ENCODE measurements at places on chromosomes 3 and 15.
A peak's percentile ranks its signal among the peaks of the same experiment; 100 is the strongest.

GRCh38 chr3:100899440-100900091 lies 93.7 kb downstream of the ABI3BP start:
- no peak for DNase-seq

DNA sequence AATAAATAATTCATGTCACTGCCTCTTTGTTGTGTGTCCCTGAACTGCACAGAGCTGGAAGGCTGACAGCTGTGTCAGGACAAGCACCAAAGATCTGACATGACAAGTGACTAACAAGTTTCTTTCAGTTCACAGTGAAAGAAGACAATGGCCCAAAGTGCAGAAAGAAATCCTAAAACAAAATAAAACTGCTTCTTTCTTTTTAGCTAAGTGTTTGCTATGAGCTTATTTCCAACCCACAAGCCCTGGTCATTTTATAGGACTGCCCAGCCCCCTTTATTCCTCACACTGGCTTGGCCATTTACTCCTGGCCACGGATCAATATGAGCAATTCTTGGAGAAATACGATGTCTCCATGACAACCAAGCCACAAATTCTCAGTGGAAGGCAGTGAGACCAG lies 238.5 kb downstream of the WDR72 start:
- no peak for DNase-seq

GRCh38 chr15:38070778-38071177 lies 136.3 kb downstream of the TMCO5A start:
- no peak for DNase-seq

DNA sequence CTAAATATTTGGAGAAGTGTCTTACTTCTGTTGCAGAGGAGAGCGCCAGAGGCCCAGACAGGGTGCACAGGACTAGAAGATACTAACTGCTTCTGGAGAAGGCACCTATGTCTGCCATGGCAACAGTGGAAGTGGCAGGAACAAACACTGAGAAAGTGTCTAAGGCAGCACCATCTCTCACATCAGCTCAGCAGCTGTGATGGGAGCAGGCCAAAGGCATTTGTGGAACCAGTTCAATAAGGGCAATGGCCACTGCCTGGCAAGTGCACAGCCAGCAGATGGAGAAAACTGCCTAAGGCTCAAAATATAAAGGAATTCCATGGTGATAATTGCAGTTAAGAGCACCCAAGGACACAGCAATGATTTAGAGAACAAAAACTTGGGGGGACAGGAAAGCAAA lies 563.0 kb upstream of the CCDC54 start:
- DNase-seq = peak; percentile 13

DNA sequence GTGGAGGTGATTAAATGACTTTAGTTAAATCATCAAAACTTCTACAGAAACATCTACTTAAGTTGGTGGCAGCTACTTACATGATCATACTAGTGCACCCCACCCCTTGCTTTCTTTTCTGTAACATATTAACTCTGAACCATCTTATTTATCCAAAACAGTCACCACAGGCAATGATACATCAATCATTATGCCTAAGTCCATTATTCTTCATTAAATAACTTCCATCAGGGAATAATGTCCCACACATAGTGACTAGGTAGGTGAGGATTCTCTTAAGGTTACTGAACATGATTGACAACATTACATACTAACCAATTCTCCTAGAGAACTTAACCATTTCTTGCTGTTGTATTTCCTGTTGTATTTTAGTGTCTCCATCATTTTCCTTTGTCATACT lies 210.2 kb downstream of the NR1D2 start:
- no peak for DNase-seq

DNA sequence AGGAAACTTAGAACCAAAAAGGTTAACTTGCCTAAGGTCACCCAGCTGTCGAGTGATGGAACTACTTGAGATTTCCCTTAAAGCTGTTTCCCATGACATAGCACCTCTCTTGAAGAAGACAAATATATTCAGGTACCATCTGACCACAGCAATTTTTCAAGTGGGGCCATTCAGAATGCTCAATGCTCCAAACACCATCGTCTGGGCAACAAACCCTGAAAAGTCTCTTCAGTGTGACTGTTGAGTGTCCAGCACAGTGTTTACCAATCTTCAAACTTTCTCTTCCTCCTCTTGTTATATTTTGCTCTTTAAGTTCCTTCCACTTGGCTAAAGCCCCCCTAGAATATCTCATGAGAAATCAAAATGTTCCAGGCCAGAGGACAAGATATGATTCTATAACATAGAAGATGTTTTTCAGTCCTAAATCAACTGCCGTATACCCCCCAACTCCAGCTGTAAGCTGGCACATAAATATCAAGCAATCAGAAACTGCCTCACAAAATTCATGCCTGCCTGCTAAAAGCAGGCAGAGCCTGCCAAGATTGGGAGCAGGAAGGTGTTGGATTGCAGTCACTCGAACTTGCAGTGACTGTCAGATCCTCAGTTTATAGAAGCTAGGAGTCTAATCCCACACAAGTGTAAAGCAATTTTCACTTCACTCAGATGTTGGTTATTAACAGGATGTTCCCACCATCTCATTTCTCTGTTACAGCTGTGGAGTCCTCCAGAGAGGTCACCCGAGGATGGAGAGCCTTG lies 230.5 kb upstream of the MRPL3 start:
- no peak for DNase-seq

DNA sequence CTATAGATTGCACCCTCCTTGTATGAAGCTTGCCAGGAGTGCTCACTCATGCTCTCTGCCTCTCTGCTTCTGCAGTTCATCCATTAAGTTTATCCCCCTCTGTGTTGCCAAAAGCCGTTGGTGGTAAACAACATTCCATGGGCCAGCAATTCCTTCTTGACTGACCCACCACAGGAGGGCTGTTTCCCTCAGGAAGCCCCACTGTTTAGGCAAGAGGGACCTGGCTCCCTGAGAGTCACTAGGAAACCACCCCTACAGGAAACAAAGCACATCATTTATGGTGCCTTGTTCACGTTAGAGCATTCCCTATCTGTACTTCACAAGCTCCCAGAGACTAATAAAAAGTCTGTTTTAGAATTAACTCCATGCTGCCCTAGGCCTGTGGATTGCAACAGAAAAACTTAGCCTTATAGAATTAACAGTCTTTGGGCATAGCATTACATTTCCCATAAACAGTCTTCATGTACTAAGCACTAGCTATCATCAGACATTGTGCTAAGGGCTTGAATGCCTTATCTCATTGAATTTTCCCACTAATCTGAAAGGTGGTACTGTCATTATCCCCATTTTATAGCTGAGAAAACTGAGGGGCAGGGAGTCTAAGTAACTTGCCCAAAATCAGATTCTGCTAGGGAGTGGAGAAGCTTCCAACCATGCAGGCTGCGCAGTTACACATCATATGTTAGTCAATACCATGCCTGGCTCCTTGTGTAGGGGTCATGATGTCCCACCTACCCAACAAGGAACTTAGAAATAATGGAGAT lies 149.9 kb downstream of the SHQ1 start:
- no peak for DNase-seq

- no peak for DNase-seq
These were observed 10.8 kb downstream of the TBC1D21 start for GRCh38 chr15:73884159-73884558.

DNA sequence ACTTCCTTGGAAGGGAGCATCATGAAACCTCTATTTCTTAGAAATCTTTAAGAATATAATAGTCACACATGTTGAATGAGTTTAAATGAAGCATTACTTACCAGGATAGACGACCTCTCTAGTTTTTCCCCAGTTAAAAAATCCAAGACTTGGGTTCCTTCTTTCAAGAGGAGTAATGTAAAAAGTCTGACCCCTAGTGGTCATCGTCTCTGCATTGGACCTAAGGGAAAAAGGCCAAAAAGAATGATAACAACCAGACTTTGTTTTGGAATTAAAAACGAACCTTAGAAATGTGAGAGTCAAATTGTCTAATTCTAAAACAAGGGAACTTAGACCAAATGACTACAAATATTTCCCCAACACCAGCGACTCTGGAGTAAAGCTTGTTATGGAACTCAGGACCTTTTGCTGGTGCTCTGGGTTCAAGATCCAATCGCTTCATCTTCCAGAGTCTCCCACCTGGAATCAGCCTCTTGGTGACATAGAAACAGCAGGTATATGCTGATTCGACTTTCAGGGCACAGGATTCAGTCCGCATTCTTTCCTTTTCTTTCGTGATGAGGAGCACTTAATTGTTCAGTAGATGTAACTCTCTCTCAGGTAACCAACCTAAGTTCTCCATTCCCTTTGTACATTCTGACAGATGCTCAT lies 214.8 kb upstream of the TPRG1 start:
- no peak for DNase-seq

- DNase-seq = no peak
These were observed 180.2 kb downstream of the SEMA6D start for GRCh38 chr15:47897525-47897924.

DNA sequence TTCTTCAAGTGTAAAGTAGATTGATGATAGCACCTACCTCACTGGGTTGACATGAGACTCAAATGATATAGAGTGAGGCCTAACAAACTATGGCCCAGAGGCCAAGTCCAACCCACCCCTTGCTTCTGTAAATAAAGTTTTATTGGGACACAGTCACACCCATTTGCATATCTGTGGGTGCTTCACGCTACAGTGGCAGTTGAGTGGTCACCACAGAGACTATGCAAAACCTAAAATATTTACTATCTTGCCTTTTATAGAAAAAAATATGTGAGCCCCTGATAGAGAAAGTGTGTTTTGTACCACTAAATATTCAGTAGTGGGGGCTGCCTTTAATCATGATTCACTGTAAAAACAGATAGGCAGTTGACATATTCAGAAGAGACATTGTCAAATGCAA lies 38.0 kb downstream of the ACAN start:
- DNase-seq = no peak

- DNase-seq = no peak
These were observed 12.4 kb upstream of the GREM1 start for GRCh38 chr15:32705446-32705845.

DNA sequence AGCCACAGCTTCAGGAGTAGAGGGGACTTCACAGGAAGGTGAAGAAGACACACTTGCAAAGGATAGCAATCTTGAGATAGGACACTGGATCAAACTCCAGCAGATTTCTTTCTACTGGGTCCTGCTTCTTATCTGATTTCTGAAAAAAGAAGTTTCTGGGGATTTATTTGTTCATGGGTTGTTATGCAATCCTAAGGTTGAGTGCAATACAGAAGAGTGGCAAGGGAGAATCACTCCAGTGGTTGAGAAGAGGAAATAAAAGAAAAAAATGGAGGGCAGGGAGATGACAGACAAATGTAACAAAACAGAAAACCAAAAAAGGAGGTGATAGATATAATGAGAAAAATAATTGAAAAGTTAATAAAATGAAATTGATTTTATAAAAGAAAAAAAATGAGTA lies 858.3 kb downstream of the TUSC7 start:
- no peak for DNase-seq

DNA sequence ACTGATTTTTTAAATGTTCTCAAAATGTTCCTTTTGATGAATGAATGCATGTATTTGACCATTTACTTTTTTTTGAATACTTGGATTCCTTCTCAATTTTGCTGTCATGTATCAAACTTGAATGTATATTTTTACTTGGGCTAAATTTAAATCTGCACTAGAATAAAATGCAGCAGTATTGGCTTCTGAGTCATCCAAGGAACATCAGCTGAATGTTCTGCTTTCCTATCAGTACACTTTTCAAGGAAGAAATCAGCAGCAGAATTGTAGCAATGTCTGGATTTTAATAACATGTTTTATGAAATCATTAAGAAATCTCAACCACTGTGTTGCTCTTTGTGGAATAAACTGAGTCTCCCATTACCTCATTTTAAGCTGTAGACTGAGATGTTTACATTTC lies 57.0 kb upstream of the COL6A6 start:
- no peak for DNase-seq

DNA sequence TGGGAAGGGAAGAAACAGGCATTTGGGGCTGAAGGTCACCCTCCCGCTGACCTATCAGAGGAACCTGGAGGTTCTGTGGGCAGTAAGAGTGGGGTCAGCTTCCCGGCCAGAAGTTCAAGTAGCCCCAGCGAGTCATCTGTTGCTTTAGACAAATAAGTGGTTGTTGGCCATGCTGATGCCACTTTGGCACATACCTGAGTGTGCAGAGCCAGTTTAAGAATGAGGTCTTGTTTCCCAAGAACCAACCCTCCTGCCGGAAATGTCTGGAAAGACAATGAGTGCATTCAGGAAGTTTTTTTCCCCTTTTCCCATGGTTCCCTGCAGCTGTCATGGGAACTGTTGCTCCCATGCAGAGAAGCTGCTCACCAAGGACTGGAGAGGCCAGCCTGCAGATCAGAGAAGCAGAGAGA lies 166.7 kb downstream of the ZNF621 start:
- DNase-seq = no peak

DNA sequence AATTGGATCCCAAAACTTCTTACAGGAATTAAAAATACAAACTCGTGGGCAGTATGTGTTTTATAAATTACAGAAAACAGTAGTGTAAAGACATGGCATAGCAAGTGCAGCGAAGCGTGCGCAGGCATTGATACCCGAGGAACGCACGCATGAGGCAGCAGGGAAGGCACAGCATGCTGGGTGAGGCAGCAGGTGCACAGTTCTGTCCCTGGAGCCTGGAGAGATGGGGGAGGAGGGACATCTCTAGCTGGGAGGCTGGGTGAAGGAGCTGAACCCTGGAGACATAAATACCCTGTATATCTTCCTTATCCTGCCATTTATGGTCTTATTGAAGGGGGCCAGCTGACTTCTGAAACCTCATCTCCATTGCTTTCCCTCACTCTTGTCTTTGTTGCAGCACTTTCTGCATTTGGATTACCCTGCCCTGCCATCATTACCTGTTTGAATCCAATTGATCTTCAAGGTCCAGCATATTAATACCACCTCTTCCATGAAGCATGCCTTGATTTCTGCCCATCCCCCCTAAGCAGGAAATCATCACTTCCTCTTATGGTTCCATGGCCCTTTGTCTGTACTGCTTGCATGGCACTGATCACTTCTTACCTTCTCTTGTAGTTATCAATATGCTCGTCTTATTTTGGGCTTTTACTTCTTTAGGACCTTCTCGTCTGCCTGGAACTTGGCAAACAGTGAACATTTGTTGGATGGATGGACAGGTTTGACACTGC lies 20.5 kb downstream of the LPP start:
- DNase-seq = no peak

GRCh38 chr15:74828835-74829234 lies 2.4 kb downstream of the CPLX3 start:
- no peak for DNase-seq

GRCh38 chr3:34859746-34860145 lies 779.6 kb upstream of the ARPP21 start:
- DNase-seq = no peak

DNA sequence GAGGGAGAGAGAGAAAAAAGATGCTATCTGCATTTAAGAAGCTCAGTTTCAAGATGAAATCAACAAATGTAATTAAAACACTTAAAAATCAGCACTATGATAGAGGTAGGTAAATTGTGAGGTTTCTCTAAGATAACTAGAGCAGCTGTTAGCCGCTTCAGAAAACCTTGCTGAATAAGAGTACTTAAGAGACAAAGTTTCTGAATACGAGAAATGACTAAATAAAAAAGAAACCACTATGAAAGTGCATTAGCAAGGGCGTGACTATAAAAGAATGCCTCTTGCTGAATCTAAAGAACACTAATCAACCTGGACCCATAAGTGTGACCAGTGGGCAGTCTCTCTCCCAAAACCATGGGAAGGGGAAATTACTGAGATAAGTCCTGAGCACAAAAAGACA lies 41.8 kb downstream of the IQCB1 start:
- no peak for DNase-seq

- DNase-seq = no peak
These were observed 72.4 kb downstream of the BFSP2 start for GRCh38 chr3:133472242-133472641.

All from psoas muscle (tissue), 8 donors.